Activated CD4-positive, CD25-positive, alpha-beta regulatory T cell (primary cell): ENCODE measurements at places on chromosomes 7 and 10.
A peak's percentile ranks its signal among the peaks of the same experiment; 100 is the strongest.

DNA sequence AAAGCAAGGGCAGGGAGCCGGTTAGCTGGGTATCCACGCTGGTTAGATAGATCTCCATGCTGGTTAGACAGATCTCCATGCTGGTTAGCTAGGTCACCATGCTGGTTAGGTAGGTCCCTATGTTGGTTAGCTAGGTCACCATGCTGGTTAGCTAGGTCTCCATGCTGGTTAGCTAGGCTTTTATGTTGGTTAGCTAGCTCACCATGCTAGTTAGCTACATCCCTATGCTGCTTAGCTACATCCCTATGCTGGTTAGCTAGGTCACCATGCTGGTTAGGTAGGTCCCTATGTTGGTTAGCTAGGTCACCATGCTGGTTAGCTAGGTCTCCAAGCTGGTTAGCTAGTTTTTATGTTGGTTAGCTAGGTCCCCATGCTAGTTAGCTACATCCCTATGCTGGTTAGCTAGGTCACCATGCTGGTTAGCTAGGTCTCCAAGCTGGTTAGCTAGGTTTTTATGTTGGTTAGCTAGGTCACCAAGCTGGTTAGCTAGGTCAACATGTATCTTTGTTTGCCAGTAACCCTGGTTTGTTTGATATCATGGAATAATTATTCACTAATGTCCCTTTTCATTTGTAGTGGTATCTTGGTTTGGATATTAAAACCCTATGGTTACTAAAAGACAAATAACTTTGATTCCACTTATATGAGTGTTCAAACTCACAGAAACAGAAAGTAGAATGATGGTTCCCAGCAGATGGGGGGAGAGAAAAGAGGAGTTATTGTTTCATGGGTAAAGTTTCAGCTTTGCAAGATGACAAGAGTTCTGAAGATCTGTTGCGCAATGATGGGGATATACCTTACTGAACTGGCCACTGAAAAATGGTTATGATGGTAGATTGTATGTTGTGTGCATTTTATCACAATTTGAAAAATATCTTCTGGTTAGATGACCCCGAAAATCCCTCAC, 136.2 kb downstream of the PRPF18 start:
- no peak for DNase-seq

DNA sequence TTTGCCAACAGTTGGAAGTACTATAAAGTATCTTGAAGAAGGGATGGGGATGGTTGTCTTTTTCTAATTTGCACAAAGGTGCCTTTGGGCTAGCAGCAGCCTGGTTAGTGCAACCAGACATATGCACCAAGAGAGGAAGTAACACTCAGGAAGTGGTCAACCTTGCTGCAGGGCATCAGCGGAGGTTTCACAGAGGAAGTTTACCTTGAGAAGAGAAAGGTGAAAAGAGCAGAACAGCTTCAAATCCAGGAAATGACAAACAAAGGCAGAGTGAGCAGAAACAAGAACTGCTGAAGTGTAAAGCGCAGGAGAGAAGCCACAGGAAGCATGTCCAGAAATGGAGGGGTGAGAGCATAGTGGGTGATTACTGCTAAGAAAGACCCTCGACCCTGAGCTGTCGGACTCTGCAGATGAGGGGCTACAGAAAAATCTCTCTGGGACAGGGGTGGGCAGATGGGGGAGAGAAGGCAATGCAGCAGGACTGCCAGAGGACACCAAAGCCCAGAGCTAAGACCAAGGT, 66.9 kb downstream of the STK17A start:
- DNase-seq = peak; percentile 32

- DNase-seq = no peak
Observed at GRCh38 chr10:112208292-112208691, 24.7 kb upstream of the GPAM start.

DNA sequence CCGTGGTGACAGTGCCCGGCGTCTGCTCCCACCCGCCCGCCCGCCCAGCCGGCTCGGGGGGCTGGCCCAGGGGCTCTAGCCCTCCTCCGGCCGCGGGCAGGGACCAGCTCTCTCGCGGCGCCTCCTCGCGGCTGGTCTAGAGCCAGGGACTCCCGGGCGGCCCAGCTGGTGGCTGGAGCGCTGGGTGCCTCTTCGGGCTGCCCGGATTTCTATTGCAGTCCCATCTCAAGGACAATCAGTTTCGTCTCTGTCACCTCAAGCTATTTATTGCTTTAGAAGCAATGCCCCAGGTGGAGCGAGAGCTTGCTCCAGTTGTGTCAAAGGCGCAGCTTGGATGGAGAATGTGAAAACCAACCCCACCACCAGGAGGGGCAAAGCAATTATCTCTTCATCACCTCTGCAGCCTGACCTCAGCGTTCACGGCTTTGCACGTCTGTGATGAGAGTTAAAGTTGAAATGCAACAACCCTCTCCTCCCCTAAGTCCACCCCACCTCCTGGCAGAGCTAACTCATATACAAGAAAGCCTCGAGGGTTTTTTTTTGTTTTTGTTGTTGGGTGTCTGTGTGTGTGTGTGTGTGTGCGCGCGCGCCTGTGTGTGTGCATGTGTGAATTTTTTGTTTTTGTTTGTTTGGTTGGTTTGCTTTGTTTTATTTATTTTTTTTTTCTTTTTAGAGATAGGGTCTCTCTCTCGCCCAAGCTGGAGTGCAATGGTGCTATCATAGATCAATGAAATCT, at the start of gene ITGA8:
TSS of gene ITGA8 (minus strand) at position 24 of the 736 bp plus-strand sequence. CDS start 151 bp downstream, outside the sequence.
- DNase-seq = no peak

DNA sequence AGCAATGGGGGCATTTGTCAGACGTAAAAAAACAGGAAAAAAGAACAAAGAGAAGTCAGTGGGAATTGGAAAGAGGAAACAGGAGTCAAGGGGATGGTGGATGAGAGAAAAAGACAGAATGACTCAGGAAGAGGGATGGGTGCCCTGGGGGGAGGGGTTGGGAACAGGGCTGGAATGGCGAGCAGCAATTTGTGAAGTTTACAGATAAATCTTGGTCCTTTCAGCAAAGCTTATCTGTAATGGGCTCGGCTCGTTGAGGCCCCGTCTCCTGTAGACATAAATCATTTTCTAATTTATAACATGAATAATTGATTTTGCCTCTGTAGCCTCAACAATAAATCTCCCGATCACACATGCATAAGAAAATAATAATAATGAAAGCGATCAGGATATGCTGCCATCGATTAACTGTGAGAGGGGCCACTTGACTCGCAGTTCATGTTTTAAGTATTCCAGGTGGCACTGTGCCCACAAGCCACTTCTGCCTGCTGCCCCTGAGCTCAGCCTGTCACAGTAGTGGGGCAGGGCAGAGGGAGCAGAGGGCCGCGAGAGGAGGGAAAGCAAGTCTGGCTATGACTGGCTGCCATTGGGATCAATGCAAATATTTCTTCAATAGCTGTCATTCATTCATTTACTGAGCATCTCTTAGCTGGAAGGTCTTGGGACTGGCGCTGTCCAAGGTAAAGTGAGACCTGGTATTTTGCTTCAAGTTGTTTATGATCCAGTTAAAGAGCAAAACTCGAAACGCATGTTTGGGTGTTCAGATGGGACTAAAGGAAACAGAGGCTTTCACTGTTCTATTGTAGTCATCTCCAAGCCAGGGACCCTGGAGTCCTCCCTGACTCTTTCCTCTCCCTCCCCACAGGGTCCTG, 47.4 kb upstream of the R3HCC1L start:
- no peak for DNase-seq

GRCh38 chr10:62239994-62240393, 28.6 kb downstream of the RTKN2 start:
- no peak for DNase-seq

DNA sequence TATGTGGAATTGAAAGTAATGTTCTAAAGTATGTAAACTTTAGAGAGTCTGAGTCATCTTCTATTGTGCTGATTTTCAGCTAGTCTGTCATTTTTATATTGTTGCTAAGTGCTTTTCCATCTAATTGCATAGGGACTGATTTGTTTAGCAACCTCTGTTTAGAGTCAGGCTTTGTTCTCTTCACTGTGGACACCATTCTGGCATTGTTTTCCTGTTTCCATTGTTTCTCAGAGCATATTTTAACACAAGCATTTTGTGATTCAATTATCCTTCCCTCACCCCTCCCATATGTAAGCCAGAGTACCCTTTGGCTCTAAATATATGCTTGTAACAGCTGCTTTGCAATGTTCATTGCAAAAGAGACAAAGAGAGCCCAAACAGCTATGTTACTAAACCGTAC, 748.4 kb upstream of the PHF14 start:
- no peak for DNase-seq

DNA sequence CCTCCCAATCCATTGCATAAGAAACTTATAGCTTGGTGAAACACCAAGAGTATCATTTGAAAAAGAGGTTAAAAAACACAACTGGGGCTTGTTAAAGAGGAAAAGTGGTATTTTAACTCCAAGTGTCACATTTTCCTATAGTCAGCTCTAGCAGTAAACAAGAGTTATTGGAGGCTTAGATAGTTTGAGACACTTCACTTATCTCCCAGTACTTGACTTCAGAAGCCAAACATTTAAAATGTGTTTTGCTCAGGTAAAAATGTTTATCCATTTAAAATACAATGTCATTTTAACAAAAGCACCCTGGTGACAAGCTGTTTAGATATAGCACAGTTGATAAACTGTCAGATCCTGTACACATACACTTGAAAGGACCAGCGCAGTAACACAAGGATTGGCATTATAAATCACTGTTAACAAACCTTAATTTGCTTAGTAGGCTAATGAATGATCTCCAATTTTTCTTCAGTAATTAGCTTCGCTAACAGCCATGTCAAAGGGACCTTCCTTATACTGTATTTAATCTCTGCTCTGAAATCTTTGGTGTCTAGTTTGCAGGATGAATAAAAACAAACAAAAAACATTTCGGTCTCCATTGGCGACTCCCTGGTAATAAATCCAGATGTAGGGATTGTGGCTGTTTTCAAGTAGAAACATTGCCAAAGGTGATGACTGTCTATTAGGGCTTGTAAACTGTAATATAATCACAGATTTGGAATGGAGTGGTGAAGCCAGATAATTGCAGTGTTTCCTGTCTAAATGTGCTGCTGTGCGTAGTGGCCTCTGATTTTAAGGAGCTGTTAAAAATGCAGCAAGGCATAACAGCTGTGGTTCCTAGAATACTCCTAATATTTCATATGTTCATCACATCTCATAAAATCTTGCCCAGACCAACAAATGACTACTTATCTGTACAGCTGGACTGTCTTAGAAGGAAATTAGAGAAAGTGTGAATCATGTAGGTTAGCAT, 545.1 kb downstream of the AUTS2 start:
- no peak for DNase-seq
